ENCODE measurements at places on chromosomes 7 and 10.

GRCh38 chr7:18387191-18387735 is 108.3 kb upstream of the HDAC9 start:
- DNase-seq, result no peak

- no peak for DNase-seq
Observed at GRCh38 chr10:115860182-115861107, 412.6 kb downstream of the GFRA1 start.

GRCh38 chr10:13681960-13682359 is 95.2 kb downstream of the PRPF18 start:
- no peak for DNase-seq

DNA sequence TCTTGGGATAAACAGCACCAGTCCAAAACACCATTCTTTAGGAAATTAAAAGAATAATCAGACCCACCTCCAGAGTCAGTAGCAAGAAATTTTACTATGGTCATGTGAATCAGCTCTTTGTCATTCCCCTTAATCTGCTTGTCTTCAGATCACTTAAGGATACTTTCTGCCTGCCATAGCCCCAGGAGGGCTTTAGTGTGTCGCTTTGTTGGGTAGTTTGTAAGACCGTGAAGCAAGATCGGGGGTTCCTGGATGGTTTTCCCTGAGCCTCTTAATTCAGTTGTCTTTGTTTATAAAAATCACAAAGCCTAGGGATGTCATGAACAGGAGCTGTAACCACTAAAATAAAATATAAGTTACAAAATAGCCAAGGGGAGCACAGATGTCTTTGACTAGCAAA is 223.6 kb downstream of the RELN start:
- no peak for DNase-seq

DNA sequence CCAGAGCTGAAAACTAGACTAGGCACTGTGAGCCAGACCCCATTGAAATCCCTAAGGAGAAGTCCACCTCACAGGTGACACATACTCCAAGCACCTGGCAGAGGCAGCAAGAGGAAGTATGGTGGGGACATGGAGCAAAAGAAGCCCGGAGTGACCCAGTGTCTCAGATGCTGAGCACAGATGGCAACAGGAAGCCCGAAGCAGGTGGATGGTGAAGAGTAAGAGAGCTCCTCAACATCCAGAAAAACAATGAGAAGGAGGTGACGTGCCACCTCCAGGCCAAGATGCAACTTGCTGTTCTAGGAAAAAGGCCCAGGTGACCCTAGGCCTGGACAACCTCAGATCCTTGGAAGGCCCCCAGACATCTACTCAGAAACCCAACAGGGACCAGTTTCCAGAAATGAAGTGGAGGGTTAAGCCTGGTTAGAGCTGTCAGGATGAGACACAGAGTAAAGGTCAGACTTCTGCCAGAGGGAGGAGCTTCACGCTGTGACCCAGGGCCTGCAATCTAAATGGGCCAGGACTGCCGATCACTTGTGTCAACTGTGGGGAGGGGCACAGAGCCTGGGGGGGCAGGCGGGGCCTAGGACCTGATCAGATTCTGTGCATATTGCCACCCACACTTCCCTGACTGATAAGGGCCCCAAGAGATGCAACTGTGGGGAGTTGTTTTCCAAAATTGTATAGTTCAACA is 2.4 kb upstream of the COBL start:
- DNase-seq, result no peak

DNA sequence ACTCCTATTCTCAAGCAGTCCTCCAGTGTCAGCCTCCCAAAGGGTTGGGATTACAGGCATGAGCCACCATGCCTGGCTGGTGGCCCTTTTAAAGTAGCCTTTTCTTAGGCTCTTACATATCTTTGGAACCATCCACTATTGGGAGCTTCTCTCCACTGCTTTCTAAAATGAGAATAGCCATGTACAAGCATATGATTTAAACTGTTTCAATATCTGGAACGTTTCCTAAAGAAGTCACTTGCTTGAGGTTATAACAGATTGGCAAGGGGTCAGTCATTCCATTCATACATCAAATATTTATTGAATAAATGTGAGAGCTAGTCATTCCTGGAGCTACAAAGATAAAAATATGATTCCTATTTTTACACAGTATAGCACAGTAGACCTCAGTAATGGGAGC is 97.4 kb upstream of the LRGUK start:
- DNase-seq, result no peak

DNA sequence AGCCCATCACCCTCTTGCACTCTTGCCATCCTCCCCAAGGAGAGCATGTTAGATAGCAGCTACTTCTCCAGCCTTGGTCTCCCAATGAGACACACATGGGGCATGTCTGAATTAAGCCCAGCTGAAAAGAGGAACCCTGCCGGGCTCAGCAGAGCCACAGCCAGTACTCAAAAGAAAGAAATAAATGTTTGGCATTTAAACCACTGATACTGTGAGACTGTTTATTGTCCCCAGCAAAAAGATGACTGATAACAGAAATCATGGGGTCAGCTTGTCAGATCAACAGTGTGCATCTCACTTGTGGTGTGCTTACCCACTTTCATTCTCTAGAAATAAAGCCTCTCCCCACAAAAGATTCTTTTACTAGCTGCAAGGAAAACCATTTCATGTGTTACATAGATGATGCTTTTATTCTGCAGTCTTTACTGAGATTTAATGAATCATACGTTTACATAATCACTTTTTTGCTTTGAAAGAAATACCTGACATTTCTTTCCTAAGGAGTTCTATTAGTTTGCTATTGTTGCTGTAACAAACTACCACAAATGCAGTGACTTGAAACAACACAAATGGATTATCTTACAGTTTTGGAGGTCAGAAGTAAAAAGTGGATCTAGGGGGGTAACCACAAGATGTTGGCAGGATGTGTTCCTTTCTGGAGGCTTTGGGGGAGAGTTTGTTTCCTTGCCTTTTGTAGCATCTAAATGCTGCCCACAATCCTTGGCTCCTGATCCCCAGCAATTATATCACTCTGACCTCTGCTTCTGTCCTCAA is 20.9 kb downstream of the ANKRD7 start:
- no peak for DNase-seq

DNA sequence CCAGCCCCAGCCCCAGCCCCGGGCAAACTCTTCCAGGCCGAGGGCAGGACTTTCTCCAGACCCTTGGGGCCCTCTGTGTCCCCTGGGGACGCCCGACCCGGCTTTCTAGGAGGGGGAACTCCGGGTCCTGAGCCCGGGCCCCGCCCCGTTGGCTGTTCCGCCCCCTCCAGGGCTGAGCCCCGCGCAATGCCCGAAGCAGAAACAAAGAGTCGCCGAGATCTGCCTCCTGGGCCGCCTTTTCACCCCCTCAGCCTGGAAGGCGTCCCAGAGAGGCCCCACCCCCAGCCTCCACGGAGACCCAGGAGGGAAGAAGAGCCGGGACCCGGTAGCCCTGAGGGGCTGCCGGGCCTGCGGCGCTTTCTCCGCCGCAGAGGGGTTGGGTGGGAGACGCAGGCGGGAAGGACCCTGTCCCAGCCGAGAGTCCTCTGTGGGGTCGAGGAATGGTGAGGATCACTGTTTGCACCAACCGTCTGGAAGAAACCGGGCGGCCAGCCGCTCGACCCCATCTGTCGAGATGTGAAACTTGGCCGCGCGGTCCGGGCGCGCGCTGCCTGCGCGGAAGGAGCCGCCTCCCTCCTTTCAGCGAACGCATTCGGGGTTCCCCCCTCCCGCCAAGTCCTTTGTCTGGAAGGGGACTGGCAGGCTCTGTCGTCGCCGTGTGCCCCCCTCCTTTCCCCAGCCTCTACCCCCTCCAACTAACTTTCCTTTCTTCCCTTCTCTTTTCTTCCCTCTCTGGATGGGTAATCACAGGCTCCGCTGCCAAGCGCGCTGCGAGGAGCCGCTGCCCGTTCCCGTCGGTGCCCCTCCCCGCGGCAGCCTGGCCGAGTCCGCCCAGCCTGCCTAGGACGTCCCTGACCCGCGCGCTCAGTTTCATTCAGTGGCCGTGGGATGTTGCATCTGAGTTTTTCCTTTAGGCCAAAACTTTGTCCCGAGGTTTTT is 10.2 kb downstream of the EN2 start:
- peak; percentile 74 for DNase-seq

DNA sequence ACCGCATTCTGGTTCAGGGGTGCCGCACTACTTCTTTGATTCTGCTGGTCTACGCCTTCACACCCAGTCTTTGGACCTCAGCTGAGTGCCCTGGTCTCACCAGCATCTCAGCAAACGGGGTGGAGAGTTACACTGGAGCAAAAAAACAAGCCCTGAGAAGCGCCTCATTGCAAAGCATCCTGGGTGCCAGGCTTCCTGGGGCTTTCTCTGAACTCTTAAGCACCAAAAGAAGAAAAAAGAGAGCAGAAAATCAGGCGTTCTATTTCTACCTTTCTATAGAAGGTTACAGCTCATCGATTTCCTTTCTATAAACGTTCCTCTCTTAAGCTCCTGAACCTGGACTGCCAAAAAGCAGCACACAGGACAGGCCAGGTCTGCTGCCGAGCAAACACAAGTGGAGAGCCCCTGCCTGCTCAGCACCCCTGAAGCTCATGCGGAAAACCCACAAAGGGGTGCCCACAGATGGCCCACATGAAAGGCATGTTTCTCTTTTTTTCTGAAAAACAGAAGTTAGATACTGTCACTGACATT is 217.9 kb downstream of the SFMBT2 start:
- DNase-seq, result no peak

GRCh38 chr10:7117177-7117799 is 293.5 kb downstream of the SFMBT2 start:
- DNase-seq, result no peak

GRCh38 chr10:50514995-50515394 is 108.8 kb downstream of the SGMS1 start:
- DNase-seq, result peak; percentile 25

DNA sequence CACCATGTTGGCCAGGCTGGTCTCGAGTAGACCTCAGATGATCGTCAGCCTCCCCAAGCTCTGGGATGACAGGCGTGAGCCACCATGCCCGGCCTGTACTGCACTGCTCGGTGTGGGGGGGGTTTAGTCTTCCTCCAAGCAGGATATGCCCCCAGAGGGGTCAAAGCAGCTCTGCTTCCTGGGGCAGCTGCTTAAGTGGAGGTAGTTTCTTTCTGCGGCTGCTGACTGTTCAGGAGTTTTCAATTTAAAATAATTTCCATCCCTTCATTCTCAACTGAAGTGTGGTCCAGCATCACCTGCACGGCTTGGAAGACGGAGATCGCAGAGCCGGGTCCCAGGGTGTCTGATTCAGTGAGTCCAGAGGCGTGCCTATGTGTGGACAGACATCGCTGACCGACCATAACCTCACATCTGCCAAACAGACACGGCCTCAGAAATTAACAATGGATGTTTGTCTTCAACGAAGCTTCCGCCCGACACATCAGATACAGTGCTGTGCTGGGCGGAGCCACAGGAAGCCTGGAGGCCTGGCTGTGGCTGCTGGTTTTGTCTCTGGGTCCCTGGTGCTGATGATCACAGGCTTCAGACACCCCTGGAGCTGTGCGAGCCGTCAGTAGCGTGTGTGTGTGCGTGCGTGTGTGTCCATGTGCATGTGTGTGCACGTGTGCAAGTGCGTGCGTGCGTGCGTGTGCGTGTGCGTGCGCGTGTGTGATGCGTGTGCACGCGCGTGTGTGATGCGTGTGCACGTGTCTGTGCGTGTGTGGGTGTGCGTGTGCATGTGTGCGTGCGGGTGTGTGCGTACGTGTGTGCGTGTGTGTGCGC is 226.5 kb upstream of the PITRM1 start:
- DNase-seq, result no peak

DNA sequence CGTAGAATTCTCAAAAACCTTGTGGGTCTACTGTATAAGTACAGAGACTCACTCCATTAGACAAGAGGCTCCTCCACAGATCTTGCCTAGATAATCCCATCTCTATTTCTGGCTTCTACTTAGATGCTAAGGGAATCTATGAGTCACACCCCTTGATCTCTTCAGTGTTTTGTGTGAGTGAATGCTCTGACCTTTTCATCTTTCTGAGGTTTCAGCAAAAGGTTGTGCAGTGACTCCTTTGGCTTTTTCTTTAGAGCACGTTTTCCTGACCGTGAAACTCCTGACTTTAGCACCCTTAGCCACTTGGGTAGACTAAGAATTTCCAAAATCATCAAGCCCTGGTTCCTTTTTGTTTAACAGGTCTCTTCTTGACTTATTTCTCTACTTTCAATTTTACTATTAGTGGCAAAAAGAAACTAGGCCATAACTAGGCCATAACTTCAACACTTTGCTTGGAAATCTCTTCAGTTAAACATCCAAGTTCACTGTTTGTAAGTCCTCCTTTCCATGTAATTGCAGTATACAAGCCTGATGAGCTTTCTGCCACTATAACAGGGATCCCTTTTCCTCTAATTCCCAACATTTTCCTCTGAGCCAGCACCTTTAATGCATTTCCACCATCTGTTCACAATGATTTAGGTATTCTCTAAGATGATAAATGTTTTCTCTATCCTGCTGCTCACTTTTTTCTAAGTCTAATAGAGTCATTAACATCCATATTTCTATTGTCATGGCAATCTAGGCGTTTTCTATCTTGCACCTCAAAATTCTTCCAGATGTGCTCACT is 19.4 kb downstream of the COPG2 start:
- DNase-seq, result peak; percentile 85

GRCh38 chr10:13704964-13705363 is 118.2 kb downstream of the PRPF18 start:
- no peak for DNase-seq

GRCh38 chr10:31152421-31153135 is 120.9 kb upstream of the ZNF438 start:
- DNase-seq, result peak; percentile 51

- DNase-seq, result peak; percentile 8
Observed at GRCh38 chr10:72946963-72947362, 7.6 kb downstream of the PLA2G12B start.

DNA sequence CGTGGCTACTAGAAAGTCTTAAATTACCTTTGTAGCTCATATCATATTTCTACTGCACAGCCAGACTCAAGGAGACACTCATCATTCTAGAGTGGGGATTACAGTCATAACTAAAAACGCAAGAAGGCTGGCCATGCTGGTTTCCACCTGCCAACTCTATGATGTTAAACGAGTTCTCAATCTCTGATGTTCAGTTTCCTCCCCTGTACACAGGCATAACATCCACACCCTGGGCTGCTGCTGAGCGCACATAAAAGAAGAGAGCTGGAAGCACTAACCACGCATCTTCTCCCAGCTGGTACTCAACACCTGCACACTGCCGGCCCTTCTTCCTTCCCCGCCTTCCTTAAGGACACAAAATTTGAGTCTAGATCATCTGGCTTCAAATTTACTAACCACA is 60.5 kb downstream of the SORBS1 start:
- no peak for DNase-seq

- DNase-seq, result no peak
Observed at GRCh38 chr7:88140947-88141346, 78.9 kb downstream of the SRI start.

- DNase-seq, result no peak
Observed at GRCh38 chr10:73480158-73480557, 15.7 kb downstream of the PPP3CB start.

- DNase-seq, result no peak
Observed at GRCh38 chr10:51699145-51699474, 285 bp downstream of the CSTF2T start.

DNA sequence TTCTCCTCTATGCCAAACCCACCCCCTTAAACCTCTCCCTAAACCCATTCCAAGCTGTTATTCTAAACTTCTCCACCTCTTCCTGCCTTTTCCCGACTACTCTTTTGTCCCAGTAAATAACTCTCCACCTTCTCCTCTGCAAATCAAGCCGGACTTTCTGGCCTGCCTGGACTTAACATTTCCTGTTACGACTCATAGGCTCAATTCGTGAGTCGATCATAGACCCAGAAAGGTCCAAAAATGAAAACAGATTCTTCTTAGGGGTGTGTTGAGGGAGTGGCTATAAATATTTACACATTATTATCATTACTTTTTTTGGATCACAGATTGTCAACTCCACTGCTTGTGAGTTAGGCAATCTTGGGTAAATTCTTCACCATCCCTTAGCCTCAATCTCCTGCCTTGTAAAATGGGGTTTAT is 59.0 kb upstream of the HABP2 start:
- DNase-seq, result no peak
